Skeletal muscle cell (primary cell): ENCODE measurements at places on chromosomes 11 and 22.

DNA sequence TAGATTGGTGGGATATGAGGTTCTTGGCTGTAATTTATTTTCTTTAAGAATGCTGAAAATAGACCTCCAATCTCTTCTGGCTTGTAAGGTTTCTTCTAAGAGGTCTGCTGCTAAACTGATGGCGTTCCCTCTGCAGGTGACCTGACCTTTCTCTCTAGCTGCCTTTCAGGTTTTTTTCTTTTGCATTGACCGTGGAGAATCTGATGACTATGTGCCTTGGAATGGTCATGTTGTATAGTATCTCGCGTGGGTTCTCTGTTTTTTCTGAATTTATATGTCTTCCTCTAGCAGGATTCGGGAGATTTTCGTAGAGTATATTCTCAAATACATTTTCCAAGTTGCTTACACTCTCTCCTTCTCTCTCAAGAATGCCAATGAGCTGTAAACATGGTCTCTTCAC is 122.2 kb downstream of the DDX10 start:
- DNase-seq = no peak

DNA sequence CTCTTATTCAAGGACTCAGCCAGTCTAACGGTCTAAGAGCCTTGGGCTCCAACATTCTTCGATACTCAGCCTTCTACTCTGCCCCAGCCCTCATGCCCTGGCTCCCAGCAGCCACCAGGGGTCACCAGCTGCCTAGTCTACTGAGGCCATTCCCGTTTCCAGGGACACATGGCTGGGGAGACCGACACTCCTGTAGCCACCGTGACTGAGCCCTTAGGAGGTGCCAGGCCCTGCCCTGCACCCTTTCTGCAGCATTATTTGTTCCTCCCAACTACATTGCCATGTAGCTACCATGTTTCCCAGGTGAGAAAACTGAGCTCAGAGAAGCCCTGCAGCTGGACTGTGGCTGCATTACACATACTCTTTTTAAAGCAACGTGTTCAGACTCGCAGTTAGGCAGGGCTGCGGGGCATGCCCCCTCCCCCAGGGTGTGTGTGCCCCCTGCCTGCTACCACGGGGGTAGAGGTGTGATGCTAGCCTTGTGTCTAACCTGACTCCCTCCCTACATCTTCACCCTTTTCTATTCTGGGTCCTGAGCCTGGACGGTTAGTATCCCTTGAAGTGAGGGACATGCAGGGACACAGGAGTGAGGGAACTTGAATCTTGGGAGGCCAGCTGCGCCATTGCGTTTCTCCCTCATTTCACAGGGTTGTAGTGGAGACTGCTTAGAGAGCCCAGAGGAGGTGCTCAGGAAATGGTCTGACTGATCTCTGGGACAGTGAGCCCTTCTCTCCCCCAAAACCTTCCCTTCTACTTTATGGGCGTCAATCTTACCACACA is 17.5 kb downstream of the ATG16L2 start:
- no peak for DNase-seq

DNA sequence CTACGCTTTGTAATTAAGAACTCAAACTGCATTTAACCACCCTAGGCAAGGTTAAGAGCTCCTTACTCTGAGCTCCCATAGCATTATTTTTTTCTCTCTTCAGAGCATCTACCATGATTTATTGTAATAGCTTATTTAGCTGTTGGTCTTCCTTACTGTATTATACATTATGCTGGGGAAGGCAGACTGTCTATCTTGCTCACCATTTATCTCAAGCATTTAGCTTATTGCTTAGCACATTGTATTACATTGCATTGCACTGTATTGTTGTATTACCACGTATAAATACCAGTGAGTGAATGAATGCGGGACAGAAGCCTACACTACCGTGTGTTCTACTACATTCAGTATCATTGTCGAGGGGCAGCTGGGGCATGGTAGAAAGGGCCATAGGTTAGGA is 324.3 kb downstream of the OPCML start:
- DNase-seq = no peak

GRCh38 chr11:12675951-12676711 is 1.9 kb downstream of the TEAD1 start:
- no peak for DNase-seq

GRCh38 chr11:7319501-7319900 is 67.8 kb downstream of the SYT9 start:
- DNase-seq = no peak
